ENCODE measurements at places on chromosomes 1 and 21. TPM values are rescaled to one million over a fixed set of nuclear protein-coding genes. Genes with fewer than 3 reads are reported as not detected.

SEC16B gene
- 7.4 TPM for total RNA-seq

BRDT gene
- total RNA-seq: not detected

- no peaks in the 10 kb centered on the region for H3K27me3 ChIP-seq
- DNase-seq: no peak
- H3K27ac ChIP-seq: no peak overlapping the region
- peaks cover 26% of the 10 kb centered on the region for H3K36me3 ChIP-seq
- no peak overlapping the region for H3K4me3 ChIP-seq
Observed at GRCh38 chr21:39346206-39346605, 2.7 kb downstream of the HMGN1 start.

LCE1B gene
- not detected for total RNA-seq

DNA sequence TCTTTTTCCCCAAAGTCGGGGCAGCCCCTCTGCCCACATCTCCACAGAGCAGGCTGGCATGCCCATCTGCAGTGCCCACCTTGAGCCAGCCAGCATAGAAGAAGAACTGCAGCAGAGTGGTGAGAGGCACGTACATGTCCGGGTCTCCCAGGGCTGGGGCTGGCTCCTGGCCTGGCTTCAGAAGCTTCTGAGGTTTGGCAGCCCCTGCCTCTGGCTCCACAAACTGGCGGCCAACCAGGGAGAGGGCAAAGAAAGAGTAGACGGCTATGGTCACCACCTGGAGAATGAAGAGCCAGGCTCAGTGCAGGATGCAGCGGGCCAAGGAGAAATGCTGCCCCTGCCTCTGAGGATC lies 3.0 kb downstream of the BEST4 start:
- no peak for DNase-seq
- H3K27me3 ChIP-seq: no peaks in the 10 kb centered on the region
- no peak overlapping the region for H3K27ac ChIP-seq
- H3K4me1 ChIP-seq: peaks cover 31% of the 10 kb centered on the region

- H3K27ac ChIP-seq: no peak overlapping the region
- H3K4me1 ChIP-seq: peaks cover 10% of the 10 kb centered on the region
- peaks cover 2% of the 10 kb centered on the region for H3K27me3 ChIP-seq
- no peak overlapping the region for H3K4me3 ChIP-seq
- no peak for DNase-seq
- no peaks in the 10 kb centered on the region for H3K36me3 ChIP-seq
Observed at GRCh38 chr1:1287288-1288110, 7.3 kb downstream of the SCNN1D start.

C1orf115 gene
- total RNA-seq: 11.1 TPM

GRCh38 chr1:197733324-197733723 lies 42.0 kb downstream of the DENND1B start:
- no peak overlapping the region for H3K4me3 ChIP-seq
- H3K27me3 ChIP-seq: no peaks in the 10 kb centered on the region
- no peaks in the 10 kb centered on the region for H3K36me3 ChIP-seq
- DNase-seq: no peak
- H3K4me1 ChIP-seq: no peaks in the 10 kb centered on the region

DNA sequence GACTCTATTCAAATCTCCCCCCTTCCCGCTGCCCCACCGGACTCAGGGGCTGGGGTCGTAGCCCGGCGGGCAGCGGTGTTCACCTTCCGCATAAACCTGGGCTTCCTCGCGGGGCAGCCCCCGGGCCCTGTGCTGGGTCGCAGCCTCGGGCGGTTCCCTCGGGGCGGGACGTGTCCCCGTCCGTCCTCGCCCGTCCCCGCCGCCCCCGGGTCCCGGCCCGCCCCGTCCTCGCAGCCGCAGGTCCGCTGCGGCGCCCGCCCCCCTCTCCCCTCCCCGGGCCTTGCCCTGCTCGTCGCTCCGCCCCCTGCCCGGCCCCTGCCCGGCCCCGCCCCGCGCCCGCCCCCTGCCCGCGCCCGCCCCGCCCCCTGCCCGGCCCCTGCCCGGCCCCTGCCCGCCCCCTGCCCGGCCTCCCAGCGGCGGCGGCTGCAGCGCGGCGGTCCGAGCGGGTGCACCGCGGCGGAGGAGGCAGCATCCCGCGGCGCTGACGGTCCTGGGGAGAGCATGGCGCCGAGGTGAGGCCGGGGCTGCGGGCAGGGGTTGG lies at the start of gene COL18A1:
COL18A1 (plus strand) TSS at position 436 of the 541 bp plus-strand sequence; CDS start at position 502, 66 bp downstream.
- H3K4me3 ChIP-seq: peak within 1 kb of the TSS; percentile 47
- peaks cover 50% of the 10 kb centered on the region for H3K4me1 ChIP-seq
- DNase-seq: peak; percentile 67
- H3K36me3 ChIP-seq: no peaks in the 10 kb centered on the region

DNA sequence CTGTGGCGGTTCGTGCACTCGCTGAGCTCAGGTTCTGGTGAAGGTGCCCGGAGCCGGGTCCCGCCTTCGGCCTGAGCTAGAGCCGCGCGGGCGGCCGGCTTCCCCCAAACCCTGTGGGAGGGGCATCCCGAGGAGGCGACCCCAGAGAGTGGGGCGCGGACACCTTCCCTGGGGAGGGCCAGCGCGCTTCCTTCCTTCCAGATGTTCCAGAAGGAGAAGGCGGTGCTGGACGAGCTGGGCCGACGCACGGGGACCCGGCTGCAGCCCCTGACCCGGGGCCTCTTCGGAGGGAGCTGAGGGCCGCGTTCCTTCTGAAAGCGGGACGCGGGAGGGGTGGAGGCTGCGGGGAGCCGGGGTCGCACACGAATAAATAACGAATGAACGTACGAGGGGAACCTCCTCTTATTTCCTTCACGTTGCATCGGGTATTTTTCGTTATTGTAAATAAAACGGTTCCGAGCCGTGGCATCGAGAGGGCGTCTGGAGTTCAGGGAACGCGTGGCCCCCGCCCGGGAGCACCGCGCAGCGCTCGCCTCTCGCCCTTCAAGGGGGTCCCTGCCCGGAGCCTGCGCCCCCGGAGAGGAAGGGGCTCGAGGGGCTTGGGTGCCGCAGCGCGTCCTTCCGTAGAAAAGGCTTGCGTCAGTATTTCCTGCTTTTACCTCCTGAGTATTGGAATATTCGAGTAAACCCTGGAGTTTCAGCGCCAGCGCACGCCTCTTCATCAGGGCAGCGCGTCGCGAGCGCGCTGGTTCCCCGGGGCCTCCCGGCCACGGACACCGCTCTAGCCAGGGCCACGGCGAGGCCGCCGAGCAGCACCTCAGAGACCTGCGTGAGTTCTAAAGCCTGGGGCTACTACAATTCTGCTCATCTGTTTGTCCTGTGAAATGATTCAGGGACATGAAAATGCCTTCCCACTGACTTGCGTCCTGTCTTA lies 11.5 kb downstream of the YBEY start:
- peak overlapping the region; percentile 89 for H3K27ac ChIP-seq
- H3K4me1 ChIP-seq: peaks cover 30% of the 10 kb centered on the region
- peak; percentile 73 for DNase-seq
- peak overlapping the region; percentile 46 for H3K4me3 ChIP-seq

TMEM82 gene
- total RNA-seq: not detected

SLC19A2 gene
- total RNA-seq: 7.0 TPM

- no peaks in the 10 kb centered on the region for H3K27me3 ChIP-seq
- H3K4me1 ChIP-seq: no peaks in the 10 kb centered on the region
- peak overlapping the region; percentile 31 for H3K27ac ChIP-seq
- H3K4me3 ChIP-seq: no peak overlapping the region
- DNase-seq: peak; percentile 75
- no peaks in the 10 kb centered on the region for H3K36me3 ChIP-seq
Observed at GRCh38 chr1:178388418-178389145, 108.2 kb downstream of the CLEC20A start.

DNA sequence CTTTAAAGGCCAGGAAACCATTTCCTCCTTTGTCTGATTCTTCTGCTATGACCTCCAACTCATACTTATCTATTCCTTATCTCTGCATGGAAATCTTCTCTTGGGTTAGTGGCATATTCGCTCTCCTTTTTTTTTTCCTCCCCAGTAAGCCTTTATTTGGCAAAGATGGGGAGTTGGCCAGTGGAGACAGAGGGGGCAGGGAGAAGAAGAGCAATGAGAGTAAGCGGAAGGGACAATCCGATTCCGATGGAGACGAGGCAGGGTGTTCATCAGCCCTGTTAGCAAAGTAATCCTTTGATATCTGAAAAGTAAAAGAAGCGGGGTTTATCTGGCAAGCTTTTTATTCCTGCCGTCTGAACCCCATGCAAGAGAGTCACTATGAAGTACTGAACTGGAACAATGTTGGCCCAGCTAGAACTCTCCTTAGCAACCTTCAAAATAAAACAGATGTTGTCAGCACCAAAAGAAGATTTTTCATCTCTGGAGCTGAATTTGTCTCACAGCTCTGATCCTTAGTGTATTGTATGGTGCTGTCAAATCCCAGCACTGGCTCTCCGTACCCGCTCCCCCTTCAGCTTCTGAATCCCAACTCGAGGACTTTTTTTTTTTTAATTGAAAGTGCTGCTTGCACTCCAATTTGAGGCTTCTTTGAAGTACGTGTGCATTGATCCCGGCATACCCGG lies 40.9 kb downstream of the PTGFRN start:
- no peaks in the 10 kb centered on the region for H3K27me3 ChIP-seq
- peaks cover 28% of the 10 kb centered on the region for H3K36me3 ChIP-seq
- peak overlapping the region; percentile 93 for H3K27ac ChIP-seq
- H3K4me1 ChIP-seq: peaks cover 56% of the 10 kb centered on the region
- no peak overlapping the region for H3K4me3 ChIP-seq

DNA sequence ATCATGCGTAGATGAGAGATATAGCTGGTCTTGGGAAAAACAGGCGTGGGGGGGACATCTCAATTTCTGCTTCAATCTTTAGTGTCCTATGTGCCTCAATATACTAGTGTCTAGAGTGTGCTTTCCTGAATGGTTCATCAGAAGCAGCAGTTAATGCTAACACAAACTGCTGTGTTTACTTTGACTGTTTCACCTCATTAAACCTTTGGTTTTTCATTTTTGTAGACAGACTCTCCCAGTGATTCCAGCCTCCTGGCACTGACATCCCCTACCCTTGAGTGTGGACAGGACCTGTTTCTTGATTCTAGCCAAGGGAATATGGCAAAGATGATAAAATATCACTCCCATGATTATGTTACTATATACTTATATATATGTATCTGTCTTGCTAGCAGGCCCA lies 37.6 kb downstream of the ZYG11A start:
- no peak overlapping the region for H3K4me3 ChIP-seq
- H3K27me3 ChIP-seq: no peaks in the 10 kb centered on the region
- no peaks in the 10 kb centered on the region for H3K36me3 ChIP-seq
- H3K4me1 ChIP-seq: no peaks in the 10 kb centered on the region
- no peak for DNase-seq
- no peak overlapping the region for H3K27ac ChIP-seq

UBASH3A gene
- 0.04 TPM for total RNA-seq

GRCh38 chr1:199550199-199551065 lies 477.1 kb upstream of the NR5A2 start:
- H3K4me3 ChIP-seq: no peak overlapping the region
- no peaks in the 10 kb centered on the region for H3K36me3 ChIP-seq
- no peak overlapping the region for H3K27ac ChIP-seq
- H3K4me1 ChIP-seq: no peaks in the 10 kb centered on the region
- DNase-seq: peak; percentile 71

DNA sequence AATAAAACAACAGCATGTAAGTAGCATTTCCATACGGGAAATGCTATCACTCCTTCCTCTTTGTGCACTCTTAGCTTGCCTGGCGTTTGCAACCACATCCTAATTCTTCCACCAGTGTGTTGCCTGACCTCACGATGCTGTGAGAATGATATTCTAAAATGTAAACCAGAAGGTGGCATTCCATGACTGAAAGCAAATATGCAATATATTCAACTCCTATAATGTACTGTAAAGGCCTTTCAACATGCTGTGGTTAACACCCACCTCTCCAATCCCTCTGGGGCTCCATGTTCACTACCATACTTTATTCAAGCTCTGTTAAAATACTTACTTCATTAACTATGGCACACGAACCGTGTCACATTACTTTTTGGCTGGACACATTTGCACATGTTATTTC lies 420.6 kb upstream of the DEPDC1 start:
- H3K27me3 ChIP-seq: no peaks in the 10 kb centered on the region
- H3K36me3 ChIP-seq: no peaks in the 10 kb centered on the region
- no peak overlapping the region for H3K4me3 ChIP-seq
- peak; percentile 47 for DNase-seq
- no peaks in the 10 kb centered on the region for H3K4me1 ChIP-seq

DNA sequence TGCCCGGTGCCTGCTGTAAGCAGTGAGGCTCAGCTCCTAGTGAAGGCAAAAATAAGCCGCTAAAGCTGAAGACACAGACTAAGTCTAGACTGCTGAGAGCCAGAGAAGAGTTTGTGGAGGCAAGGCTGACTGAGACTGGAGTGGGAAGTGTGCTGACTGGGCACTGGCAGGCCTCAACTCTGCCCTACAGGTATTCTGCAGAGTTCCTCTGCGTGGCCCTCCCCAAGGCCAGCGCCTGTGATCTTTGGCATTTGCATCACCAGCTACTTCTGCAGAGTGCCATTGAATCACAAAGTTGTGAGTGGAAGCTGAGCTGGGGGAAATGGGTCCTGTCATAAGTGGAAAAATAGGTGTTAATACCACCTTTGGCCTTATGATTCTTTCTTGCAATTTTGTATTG lies 905.7 kb downstream of the PLA2G4A start:
- no peak overlapping the region for H3K27ac ChIP-seq
- no peak for DNase-seq
- H3K27me3 ChIP-seq: no peaks in the 10 kb centered on the region
- no peaks in the 10 kb centered on the region for H3K4me1 ChIP-seq
- H3K4me3 ChIP-seq: no peak overlapping the region
- H3K36me3 ChIP-seq: no peaks in the 10 kb centered on the region

- DNase-seq: no peak
- peak overlapping the region; percentile 79 for H3K27ac ChIP-seq
- H3K36me3 ChIP-seq: peaks cover 15% of the 10 kb centered on the region
- peaks cover 5% of the 10 kb centered on the region for H3K27me3 ChIP-seq
- H3K4me1 ChIP-seq: peaks cover 32% of the 10 kb centered on the region
- peak overlapping the region; percentile 79 for H3K4me3 ChIP-seq
Observed at GRCh38 chr1:212949771-212950170, 570 bp upstream of the VASH2 start.

ELAPOR1 gene
- 0.27 TPM for total RNA-seq

- H3K36me3 ChIP-seq: peaks cover 2% of the 10 kb centered on the region
Observed at GRCh38 chr1:226597616-226598454, 49.3 kb downstream of the STUM start.

GRCh38 chr1:83626603-83627002 lies 372.3 kb downstream of the TTLL7 start:
- H3K4me3 ChIP-seq: no peak overlapping the region
- peaks cover 12% of the 10 kb centered on the region for H3K4me1 ChIP-seq
- peak; percentile 75 for DNase-seq
- no peaks in the 10 kb centered on the region for H3K27me3 ChIP-seq

DNA sequence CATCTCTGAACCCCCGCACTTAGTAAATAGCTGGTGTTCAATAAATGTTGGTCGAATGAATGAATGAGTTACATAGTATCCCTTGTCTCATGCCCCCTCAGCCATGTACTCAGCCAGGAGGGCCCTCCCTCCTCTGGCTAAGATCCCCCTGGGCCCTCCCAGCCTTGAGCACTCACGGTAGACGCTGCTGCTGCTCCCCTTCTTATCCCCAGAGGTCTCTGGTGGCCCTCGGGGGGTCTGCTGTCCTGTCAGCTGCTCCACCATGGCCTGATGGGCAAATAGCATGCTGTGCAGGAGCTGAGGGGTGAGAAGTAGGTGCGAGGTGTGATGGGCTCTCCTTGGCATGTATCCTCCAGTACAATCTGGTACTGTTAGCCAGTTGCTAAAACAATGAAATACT lies 1.9 kb downstream of the ETV3L start:
- no peaks in the 10 kb centered on the region for H3K36me3 ChIP-seq
- peaks cover 3% of the 10 kb centered on the region for H3K27me3 ChIP-seq
- no peak overlapping the region for H3K4me3 ChIP-seq
- peaks cover 4% of the 10 kb centered on the region for H3K4me1 ChIP-seq
- no peak overlapping the region for H3K27ac ChIP-seq

Measured in muscle of leg (tissue), 16 donors.